ENCODE measurements at places on chromosomes 6 and 20.
A peak's percentile ranks its signal among the peaks of the same experiment; 100 is the strongest.

GRCh38 chr20:58431134-58431533 lies 42.1 kb downstream of the VAPB start:
- DNase-seq, result no peak

DNA sequence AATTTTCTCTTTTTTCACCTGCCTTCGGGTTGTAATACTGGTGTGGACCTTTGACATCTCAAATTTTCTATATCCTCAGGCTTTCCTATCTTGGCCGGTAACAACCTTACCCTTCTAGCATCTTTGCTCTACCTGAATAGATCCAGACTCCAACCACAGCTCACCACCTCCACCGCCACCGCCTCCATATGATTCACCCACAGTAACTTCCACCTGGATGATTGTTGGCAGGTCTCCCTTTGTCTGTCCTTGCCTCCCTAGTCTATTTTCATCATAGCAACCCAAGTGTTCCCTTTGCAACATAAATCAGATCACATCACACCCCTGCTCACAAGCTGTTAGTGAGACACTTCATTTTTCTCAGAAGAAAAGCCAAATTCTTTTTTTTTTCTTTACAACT lies 525.8 kb upstream of the POU3F2 start:
- no peak for DNase-seq

- no peak for DNase-seq
These were observed 40.3 kb upstream of the XRN2 start for GRCh38 chr20:21262812-21263211.

- DNase-seq, result no peak
These were observed 40.1 kb downstream of the ADNP start for GRCh38 chr20:50891138-50891537.

- DNase-seq, result no peak
These were observed 715.0 kb downstream of the TFAP2A start for GRCh38 chr6:9699888-9700287.

- no peak for DNase-seq
These were observed 221.4 kb downstream of the CDKAL1 start for GRCh38 chr6:20755631-20756030.

- DNase-seq, result no peak
These were observed 105.9 kb downstream of the SLC35F1 start for GRCh38 chr6:118012944-118013343.

- DNase-seq, result no peak
These were observed 23.2 kb upstream of the PPP1R16B start for GRCh38 chr20:38782275-38782674.

- DNase-seq, result no peak
These were observed 211.6 kb downstream of the THBS2 start for GRCh38 chr6:169042061-169042460.

- no peak for DNase-seq
These were observed 222.3 kb downstream of the IBTK start for GRCh38 chr6:82025271-82025670.

DNA sequence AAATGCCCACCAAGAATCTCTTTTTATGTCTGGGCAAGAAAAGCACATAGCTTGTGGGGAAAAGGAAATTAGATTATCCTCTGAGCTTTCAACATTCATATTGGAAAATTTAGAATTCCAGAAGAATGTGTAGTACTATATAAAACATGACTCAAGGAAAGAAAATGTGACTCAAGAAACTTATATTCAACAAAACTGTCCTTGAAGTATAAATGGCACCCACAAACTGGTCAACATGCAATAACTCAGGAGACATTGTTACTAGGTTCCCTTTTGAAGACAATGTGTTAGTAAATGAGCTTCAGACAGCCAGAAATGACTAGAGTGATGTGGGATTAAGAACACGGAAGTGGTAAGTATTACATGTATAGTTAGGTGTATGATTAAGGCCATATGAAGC lies 26.1 kb upstream of the TINAG start:
- DNase-seq, result no peak

- no peak for DNase-seq
These were observed 16.6 kb upstream of the CEP85L start for GRCh38 chr6:118667988-118668387.

DNA sequence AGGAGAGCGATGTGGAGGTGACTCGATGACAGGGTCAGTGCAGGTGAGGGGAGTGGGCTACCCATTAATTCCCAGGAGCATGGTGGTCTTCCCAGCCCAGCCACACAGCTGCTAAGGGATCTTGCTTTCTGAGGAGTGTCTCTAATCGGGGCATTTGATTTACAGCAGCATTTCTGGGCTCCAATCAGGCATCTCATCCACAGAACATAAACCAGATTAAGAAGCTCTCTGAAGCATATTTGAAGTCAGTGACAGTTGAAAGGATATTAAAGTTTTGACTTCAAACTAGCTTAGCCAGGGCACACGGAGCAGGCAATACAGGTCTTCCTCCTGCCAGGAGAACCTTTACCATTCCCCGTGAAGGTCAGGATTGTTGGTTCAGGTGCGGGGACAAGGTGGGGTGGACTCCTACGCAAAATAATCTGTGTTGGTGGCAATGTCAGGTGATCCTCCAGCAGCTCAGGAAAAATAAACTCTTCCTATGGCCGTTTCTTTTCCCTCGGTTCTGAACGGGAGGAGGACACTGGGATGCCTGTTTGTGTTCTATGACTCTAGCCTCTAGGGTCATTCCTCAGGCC lies 39.9 kb upstream of the ZNF831 start:
- no peak for DNase-seq

DNA sequence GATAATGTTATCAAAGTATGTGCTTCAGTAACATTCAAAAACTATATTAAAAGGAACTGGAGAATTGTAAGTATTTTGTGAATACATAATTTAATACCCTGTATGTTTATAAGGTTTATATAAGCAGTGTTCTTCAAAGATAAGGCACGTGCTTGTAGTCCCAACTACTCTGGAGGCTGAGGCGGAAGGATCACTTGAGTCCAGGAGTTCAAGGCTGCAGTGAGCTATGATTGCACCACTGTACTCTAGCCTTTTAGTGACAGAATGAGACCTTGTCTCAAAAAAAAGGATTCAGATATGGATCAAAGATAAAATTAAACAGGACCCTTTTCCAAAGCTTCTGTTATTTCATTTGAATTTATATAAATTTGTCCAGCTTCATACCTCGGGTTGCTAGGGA lies 17.2 kb downstream of the CSE1L start:
- no peak for DNase-seq

DNA sequence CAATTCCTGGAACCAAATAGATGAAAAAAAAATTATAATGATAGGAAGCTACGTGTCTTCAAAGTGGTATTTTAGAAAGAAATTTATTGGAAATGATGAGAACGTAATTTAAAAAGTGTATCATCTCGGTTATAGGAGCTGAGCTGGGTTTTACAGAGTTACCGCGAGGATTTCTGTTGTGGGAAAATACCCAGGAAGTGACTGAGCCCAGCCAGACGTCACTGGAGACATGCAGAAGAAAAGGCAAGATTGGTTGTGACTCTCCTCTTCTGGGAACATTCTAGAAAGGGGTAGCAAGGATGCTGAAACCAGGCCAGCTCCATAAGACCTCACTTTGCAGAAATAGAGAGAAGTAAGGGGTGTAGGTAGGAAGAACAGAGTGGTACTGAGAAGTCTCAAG lies 95.9 kb upstream of the ADGRF1 start:
- no peak for DNase-seq

DNA sequence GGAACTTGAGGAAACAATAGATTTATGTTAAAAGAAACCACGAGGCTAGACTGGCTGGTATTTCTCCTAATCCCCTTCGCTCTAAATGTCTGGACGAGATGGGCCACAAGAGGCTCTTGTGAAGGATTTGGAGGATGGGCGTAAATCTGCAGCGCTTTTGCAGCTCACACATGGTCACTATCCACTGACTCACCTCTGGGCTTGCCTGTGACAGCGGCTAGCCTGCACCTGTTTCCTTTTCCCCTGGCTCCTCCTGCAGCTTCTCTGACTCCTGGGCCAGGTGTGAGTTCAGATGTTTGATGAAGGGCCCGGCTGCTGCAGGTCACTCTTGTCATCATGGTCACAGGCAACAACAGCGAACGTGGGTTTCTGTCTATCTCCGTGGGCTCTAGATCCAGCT lies 629.4 kb downstream of the CBLN4 start:
- DNase-seq, result peak; percentile 17

- no peak for DNase-seq
These were observed 78.0 kb downstream of the RWDD2A start for GRCh38 chr6:83270971-83271719.

DNA sequence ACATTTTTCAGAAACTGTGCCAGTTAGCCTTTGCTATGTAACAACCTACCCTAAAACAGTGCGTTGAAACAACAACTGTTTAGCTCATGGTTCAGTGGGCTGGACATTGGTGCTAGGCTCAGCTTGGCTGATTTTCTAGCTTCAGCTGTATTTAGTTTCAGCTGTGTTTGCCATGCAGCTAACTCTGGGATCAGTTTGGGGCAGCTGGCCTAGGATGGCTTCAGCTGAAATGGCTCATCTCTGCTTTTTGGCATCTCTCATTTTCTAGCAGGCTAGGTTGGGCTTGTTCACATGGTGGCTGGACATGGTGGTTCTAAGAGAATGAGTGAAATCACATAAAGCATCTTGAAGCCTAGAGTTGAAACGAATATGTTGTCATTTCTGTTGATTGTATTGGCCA lies 464.2 kb downstream of the QKI start:
- no peak for DNase-seq

GRCh38 chr6:5214570-5215052 lies 46.1 kb downstream of the LYRM4 start:
- DNase-seq, result no peak

GRCh38 chr6:89977808-89978748 lies 83.8 kb downstream of the GJA10 start:
- DNase-seq, result no peak

GRCh38 chr20:24389686-24390085 lies 79.7 kb upstream of the SYNDIG1 start:
- DNase-seq, result peak; percentile 52

DNA sequence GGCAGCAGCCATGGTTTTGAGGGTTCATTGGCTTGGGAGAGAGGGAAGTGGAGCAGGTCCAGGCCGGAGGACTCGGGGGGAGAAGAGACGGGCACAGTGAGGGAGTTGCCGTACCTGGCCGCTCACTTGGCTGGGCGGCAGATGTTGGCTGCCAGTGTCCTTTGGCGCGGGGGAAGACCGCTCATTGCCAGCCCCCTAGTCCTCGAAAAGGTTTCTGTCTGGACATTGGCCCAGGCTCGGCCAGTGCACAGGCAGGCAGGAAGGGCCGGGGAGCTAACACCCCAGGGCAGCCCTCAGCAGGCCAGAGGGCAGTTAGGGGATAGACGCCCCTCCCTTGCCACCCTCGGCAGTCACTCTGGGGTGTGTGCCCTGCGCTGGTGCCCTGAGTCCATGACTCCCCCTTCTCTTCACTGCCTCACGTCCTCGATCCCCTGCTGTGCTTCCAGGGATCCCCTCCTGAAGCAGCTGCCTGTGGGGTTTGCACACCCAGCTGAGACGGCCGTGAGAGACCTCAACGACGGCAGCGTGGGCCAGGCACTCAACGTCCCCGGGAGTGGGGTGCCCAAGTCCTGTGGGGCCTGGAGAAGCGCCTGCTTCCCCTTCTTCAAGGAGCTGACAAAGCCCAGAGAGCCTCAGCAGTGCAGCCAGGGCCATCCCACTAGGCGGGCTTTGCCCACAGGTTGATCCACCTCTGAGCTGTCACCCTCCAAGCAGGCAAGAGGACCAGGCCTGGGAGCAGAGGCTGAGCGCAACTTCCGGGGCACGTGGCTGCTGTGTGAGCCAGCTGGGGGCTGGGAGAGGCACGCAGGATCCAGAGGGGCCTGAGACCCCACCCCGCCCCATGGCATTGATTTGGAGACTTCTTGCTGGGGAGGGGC lies 20.4 kb downstream of the RBM38 start:
- DNase-seq, result no peak

DNA sequence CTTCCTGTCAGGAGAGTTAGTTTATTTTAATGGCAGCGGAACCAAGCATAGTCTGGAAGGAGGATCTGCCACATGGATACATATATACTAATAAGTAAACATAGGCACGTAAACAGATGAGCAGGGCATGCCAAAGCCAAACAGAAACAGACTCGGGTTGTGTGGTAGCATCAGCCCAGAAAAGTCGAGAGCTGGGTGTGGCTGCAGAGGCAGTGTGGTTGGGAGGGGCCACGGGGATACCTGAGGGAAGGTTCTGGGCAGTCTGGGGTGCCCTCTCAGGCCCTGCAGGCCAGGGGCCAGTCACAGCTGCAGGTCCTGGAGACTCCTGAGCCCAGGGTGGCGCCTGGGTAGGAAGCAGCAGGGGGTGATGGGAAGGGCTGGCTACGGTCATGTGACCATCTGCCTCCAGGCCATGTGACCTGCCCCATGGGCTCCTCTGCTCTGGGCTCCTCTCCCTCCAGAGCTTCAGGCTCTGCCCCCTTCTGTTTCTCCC lies 42.8 kb upstream of the MRPS10 start:
- no peak for DNase-seq

DNA sequence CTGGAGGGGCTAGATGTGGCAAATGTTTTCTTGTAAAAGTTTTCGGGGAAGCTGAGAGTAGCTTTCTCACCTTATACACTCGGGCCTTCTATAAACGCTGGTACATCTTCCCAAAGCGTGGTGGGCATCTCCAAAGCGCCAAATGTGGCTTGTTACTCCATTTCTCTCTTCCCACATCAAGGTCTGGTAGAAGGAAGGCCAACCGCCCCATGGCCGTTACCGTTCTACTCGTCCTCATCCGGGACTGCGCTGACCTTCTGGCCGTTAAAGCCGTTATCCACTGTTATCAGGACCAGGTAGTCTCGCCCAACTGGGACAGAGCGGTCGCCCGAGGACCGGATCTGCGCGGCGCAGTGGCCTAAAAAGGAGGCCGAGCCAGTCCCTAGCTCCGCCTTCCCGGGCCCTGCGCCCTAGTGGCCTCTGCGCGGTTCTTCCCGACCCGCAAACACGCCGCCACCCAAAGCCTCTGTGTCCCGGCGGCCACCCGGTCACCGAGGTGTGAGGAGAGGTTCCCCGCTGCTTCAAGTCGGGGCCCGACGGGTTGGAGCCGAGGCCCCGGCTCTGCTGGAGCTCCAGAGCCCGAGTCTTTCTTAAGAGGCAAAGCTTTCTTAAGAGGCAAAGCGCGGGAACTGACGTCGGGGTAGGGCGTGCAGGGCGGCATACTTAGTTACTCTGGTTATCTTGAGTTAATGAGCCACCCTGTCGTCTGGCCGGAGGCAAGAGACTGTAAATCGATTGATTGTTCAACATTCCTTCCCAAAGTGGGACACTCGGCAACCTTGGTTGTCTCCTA lies 90.5 kb downstream of the GPX5 start:
- no peak for DNase-seq

DNA sequence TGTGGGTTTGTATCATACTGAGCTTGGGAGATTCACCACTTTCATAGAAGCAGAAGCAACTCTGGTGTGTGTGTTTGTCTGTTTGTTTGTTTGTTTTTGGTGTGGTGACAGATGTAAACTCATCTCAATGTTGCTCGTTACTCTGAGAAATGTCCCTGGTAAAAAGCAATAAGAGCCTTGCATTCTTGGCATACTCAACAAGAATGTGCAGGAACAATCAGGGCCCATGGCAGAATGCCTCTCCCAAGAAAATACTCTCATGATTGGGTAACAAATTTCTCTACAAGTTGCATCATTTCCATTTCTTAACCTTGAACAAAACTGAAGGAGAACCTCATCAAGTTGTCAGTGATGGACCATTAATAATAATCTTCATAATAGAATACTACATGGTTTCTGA lies 43.0 kb upstream of the PKHD1 start:
- DNase-seq, result no peak

- no peak for DNase-seq
These were observed 782 bp upstream of the FOXA2 start for GRCh38 chr20:22584922-22585785.

Data from tibial artery (tissue), 4 donors.